ENCODE measurements at places on chromosomes 16 and 17.
A peak's percentile ranks its signal among the peaks of the same experiment; 100 is the strongest.

GRCh38 chr16:2151188-2152091 lies 3.0 kb downstream of the RAB26 start:
- no peak for DNase-seq

- no peak for DNase-seq
Observed at GRCh38 chr16:66578651-66579531, at the start of gene CMTM2. CMTM2 (plus strand) TSS chr16:66579463; CDS start chr16:66579608, 145 bp downstream.

DNA sequence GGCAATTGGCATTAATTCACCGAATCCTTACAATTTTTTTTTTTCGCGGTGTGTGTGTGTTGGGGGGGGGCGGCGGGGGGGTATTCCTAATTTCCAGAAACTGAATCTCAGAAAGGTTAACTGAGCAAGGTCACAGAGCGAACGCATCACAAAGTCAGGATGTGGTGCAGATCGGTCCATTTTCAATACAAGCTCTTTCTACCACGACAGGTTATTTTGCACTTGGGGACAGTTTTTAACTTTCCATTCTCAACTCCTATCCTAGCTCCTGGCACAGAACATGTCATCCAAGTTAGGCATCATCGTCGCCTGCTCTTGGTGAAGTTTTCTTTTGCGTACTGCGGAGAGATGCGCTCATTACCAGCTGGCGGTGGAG lies 15.4 kb upstream of the ERN1 start:
- DNase-seq: no peak

DNA sequence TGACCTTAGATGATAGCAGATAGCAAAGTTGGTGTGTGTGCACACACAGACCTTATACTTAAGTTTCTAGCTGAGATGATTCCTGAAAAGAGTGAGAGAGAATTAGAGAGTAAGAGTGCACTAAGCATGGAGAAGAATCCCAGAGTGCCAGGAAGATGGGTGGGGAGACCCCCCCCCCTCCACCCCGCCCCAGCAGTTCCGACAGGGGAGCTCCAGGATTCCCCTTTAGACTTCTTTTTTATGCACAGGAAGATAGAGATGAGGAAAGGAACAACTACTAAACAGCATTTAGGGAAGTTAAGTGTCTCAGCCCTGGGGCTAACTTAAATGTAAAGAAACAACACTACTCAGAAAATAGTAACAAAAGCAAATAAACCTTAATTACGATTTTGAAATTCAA lies 878.0 kb upstream of the GOT2 start:
- DNase-seq: no peak

DNA sequence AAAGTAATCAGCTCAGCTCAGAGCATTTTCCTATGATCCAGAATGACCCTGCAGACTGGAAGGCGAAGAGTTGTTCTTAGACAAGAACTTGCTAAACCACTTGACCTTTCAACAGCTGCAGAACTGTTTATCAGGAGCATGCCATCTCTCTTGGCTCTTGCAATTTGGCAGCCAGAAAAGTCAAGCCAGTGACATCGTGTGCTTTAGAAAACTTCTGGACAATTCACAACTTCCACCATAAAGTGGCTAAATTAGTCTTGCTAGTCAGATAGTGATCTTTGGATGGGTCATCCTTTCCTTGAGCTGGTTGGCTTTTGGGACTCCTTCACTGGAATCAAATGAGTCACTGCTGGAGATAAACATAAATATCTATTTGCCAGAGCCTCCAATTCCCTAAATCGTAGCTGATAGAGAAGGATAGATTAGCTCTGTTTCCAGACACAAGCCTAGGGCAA lies 146.5 kb downstream of the MAP2K6 start:
- DNase-seq: no peak

DNA sequence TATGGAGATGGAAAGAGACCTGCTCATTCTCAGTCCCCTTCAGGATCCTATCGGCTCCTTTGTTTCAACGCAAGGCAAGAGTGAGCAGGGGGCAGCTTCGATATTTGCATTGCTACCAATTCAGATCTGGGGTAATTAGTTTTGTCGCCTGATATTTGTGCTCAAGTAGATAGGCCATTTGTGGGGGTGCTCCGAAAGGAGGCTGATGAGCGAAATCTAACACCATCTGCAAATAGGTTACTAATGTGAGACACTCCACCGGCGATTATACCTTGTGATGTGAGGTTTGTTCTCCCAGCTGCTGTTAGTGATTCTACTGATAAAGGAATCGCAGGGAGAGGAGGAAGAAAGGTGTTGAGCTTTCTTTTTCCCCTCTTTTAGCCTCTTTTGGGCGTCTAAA lies 31.5 kb downstream of the WSCD1 start:
- no peak for DNase-seq

DNA sequence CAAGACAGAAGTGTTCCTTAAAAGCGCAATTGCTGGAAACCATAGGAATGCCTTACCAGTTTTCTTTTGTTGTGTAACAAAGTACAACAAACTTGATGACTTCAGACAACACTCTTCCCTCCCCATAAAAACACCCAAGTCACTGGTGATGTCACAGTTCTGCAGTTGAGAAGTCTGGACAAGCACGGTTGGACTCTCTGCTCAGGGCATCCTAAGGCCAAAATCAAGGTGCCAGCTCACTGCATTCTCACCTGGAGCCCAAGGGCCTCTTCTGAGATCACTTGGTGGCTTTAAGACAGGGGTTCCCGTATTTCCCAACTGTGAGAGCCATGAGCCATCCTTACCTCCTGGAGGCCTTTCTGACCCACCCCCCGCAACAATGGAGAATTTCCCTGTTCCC lies 45.6 kb upstream of the MEAK7 start:
- DNase-seq: no peak

DNA sequence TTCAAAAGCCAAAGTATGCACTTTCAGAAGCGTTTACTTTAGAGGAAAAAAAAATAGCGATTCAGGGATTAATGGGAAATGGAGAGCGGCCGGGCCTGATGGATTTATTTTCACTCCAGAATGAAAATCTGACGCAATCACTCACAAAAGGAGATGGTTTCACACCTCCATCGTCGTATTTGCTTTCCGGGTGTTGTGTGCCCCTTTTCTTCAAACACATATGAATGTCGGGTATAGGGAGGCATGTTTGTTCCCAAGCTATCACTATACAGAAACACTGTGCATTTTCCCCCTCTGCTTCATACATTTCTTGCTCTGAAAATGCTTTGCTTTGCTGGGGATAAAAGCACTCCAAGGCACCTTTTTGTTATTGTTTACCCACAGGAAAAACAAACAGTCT lies 562.2 kb upstream of the ZFHX3 start:
- DNase-seq: no peak

DNA sequence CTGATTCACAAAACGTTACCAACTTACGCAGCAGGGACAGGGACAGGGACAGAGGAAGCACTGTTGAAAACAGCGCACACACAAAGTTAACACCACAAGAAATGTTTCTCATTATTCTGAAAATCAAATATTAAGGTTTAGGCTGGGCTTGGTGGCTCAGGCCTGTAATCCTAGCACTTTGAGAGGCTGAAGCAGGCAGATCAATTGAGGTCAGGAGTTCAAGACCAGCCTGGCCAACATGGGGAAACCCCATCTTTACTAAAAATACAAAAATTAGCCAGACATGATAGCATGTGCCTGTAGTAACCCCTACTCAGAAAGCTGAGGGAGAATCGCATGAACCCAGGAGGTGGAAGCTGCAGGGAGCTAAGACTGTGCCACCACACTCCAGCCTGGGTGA lies 4.2 kb downstream of the CYTH1 start:
- DNase-seq: no peak

DNA sequence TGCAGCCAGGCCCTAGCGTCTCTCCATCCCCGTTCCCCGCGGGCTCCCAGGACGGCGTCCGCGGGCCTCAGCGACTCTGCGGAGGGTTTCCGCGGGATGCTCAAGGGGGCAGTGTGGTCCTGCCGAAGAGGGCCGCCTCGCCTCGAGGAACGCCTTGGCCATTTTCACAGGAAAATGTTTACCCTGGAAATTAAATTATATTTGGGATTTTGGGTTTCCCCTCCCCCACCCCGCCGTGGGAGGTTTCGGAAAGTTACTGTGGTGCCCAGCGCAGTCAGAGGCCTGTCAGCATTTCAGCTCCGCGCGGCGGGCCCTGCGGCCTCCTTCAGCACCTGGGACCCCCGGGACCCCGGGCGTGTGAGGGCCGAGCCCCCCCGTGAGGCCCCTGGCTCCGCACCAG lies 94.5 kb downstream of the PCTP start:
- no peak for DNase-seq

DNA sequence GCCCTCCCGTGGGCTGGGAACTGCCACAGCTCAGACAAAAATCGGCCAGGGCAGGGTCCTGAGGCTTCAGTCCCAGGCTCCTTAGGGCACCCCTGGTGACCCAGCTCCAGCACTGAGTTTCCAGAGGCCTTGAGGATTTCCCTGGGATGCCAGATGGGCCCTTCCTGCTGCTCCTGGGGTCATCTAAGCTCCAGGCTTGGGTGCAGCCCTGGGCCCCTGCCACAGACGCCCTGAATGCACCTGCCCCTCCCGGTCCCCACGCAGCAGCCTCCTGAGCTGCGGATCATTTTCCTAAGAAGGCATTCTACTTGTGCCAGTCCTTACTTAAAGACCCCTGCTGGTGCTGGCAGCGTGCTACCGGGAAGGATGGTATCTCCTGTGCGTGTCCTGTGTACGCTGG lies 6.0 kb upstream of the RNPS1 start:
- no peak for DNase-seq

DNA sequence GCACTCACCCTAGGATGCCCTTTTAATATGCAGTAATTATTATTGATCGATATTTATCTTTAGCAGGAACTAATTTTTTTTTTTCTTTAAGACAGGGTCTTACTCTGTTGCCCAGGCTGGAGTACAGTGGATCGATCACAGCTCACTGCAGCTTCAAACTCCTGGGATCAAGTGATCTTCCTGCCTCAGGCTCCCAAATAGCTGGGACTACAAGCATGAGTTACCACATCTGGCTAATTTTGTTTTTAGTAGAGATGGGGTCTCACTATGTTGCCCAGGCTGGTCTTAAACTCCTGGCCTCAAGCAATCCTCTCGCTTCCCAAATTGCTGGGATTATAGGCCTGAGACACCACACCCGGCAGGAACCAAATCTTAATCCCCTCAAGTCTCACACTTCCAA lies 29.3 kb downstream of the KIAA0753 start:
- no peak for DNase-seq

GRCh38 chr16:353404-354290 lies 1.1 kb upstream of the AXIN1 start:
- DNase-seq: no peak

DNA sequence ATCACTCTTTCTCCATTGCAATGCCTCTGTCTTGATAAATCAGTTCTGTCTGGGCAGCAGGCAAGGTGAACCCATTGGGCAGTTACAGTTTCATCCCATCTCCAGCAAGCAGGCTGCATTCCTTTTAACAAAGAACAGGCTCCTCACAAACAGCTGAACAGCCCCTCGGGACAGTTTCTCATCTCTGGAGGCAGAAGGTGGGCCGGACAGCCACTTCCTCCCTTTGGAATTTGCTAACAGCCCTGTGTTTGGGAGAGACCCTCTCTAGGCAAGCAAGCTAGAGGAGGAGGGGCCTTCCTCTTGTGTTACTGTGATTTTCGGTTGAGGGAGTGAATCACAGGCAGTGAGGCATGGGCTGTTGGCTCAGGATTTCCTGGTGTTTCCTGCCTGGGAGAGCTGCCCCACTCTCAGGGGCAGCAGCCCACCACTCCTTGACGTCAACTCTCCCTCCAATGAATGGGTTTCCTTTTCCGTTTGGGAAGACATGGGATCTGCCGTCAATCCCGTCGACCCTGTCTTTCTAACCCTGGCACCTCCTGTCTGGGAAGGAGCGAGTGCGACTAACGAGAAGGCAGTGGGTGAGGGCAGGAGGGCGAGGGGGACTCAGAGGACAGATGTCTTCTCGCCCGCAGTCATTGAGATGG lies 3.7 kb upstream of the PGS1 start:
- DNase-seq: peak; percentile 13

Measured in bone marrow (tissue), 2 donors.